ENCODE measurements at places on chromosomes 2 and 18. TPM values are rescaled to one million over a fixed set of nuclear protein-coding genes. Genes with fewer than 3 reads are reported as not detected.

GRCh38 chr2:172409042-172409441 is 18.3 kb upstream of the ITGA6 start:
- peak; percentile 85 for DNase-seq

DNA sequence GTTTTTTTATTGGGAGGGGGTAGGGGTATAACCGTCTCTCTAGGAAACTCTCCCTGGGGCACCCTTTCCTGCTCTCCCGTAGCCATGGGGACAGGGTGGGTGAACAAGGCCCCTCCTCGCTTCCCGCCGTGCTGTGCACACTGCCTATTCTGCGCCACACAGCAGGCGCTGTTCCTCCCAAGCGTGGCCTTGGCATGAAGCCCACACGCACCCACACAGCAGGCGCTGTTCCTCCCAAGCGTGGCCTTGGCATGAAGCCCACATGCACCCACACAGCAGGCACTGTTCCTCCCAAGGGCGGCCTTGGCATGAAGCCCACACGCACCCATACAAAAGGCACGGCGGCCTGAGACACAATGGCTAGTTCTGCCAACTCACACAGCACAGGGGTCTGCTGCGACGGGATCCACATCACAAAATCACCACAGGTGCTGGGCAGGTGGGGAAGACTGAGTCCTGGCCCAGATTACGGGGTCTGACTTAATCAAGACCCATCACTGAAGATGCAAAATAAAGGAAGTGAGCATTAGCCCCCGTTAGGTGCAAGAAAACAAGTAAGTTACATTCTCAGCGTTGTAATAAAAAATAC is 46.6 kb upstream of the TPO start:
- DNase-seq: no peak

GRCh38 chr18:62183578-62184195 is 3.2 kb downstream of the PIGN start:
- DNase-seq: peak; percentile 79

DNA sequence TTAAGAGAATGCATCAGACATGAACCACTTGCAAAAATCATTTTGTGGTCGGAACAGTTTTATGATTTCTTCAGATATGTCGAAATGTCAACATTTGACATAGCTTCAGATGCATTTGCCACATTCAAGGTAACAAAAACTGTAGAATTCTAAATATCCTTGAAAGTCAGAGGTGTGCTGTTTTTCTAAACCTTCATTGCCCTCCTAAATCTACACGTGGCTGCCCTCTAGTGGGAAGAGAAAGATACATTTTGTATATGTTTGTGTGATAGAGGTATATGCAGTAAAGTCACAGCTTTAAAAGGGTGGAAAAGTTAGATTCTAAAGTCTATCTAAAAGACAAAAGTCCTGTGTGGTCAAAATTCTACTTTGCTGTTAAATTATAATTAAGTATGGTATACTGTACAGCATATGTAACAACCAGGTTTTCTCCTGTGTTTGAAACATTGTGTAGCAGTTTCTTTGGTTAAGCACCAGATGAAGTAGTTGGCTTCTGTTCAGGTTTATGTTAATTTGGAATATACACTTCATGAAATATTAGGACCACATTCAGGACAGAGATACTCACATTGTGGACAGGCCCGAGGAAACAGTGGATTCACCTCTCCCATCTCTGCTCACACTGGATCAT is 65.9 kb upstream of the ITM2C start:
- peak; percentile 74 for DNase-seq

- no peak for DNase-seq
Measured at GRCh38 chr2:154331784-154332183, 366.7 kb upstream of the KCNJ3 start.

The ODC1 gene
- total RNA-seq: 109 TPM
